ENCODE measurements at places on chromosomes 1 and 21.

DNA sequence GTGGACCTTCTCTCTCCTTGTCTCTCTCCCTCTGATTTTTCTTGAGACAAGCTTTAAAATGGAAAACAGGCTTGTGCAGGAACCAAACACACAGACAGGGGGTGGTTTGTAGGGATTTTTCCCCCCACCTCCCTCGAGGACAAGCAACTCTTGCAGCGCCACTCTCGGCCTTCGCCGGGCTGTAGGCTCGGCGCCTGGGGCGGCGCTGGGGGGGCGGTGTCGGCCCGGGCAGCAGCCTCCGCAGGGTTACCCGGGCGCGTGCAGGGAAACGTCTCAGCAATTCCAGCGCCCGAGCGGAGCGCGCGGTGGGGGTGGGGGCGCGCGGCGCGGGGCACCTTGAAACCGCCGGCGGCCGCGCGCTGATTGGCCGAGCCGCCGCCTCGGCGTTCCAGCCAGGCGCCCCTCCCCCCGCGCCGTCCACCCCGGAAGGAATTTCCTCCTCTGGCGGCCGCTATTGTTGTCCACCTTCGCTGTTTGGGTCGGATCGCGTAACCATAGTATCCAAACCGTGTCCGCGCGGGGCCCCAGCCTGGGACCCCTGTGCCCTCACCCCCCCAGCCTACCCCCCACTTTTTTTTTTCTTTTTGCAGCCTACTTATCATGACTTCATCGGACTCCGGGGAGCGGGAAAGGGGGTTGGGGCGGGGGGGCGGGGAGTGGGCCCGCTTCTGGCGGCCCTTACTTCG is 59.8 kb upstream of the ACOT11 start:
- peak; percentile 97 for DNase-seq

GRCh38 chr1:78649628-78650027 is at the start of gene IFI44:
IFI44 (plus strand) TSS chr1:78649831; CDS start chr1:78650196, 365 bp downstream.
- no peak for DNase-seq

GRCh38 chr1:213883618-213884017 is 104.2 kb upstream of the PROX1 start:
- DNase-seq: no peak

- DNase-seq: no peak
Measured at GRCh38 chr1:46607345-46608130, 3.5 kb upstream of the MKNK1 start.

DNA sequence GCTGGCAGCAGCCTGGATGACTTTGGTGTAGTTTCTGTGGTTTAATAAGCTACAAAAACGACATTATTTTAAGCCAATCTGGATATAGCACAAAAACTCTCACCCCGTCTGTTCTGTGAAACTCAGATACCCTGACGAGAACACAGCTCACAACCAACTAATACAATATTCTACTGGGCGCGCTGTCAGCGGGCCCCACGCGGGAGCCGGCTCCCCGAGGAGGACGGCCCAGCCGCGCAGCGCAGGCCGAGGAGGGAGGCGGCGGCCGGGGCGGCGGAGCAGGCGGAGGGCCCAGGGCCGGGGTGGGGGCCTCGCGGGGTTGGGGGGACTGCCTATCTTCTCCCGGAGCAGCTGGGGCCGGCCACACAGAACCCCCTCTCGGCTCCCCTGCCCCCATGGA is 87.2 kb upstream of the POU3F1 start:
- no peak for DNase-seq

- DNase-seq: no peak
Measured at GRCh38 chr1:13992489-13993285, 292.7 kb downstream of the PRDM2 start.

DNA sequence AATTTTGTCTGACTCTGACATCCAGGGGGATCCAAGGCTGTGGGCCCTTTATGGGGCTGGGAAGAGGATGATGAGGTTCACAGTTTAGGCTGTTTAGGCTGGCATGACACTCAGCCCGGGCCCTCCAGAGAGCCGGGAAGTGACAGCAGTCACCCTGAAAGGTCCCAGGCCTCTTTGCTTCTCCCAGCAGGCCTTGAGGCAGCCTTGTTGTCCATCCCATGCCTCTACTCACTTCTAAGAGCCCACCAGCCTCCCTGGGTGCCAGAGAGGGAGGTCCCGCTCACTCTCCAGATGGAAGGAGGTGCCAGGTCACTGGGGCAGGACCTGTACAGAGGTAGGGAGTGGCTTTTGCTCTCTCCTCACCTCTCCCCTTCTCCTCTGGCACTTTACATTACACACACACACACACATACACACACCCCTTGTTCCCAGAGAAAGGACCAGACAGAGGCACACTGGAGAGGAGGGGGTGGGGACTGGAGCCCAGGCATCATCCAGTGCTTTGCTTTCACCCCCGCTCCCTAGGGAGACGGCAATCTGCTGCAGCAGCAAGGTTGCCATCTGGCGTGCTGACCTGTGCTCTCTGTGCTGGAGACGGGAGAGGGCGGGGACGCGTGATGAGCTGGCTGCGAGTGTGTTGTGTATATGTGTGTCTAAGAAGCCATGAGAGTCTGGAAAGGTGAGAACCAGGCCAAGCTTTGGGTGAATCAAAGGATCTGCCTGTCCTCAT is 4.6 kb downstream of the KLHDC8A start:
- peak; percentile 79 for DNase-seq

- no peak for DNase-seq
Measured at GRCh38 chr1:30465096-30465495, 258.3 kb downstream of the MATN1 start.

GRCh38 chr1:43217747-43218146 is 45.6 kb downstream of the CFAP57 start:
- no peak for DNase-seq

DNA sequence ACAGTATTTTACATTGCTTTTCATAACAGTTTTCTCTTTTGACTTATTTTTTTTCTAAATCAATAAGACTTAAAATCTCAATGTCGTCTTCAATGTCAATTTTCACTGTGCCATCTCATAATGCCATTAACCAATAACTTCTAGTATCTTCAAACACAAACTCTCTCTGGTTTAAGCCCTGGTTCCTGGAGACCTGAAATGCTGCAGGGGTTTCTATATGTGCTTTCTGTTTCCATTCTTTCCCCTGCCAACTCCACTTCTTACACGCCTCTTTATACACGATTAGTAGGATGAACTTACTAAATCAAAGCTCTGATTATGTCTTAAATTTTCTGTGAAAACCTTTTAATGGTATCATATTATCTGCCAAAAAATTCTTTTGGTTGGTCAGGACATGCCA is 191.4 kb downstream of the AMY1C start:
- no peak for DNase-seq

GRCh38 chr21:46185716-46186115 is 1.5 kb upstream of the SPATC1L start:
- DNase-seq: no peak

All from retina (tissue), 1 donor.